ENCODE measurements at places on chromosomes 12 and 14. TPM values are rescaled to one million over a fixed set of nuclear protein-coding genes. Genes with fewer than 3 reads are reported as not detected.

The AKAP3 gene
- total RNA-seq, result 0.63 TPM

DNA sequence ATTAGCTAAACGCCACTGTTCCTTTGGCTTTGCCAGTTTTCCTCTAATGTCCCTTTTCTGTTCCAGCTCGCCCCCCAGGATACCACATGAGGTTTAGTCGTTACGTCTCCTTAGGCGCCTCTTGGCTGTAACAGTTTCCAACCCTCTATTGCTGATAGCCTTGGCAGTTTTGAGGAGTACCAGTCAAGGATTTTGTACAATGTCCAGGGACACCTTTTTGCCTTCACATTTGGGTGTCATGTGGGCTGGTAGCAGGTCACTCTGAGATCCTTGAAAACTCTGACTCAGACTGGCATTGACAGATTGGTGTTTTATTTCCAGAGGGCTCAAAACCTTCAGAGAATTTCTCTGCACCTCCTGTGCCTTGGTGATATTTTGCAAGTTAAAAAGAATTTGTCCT is 14.1 kb downstream of the SH2B3 start:
- DNase-seq, result no peak

The PRPF39 gene
- total RNA-seq, result 20.7 TPM

The TCL1A gene
- total RNA-seq, result not detected

GRCh38 chr12:3752096-3752709 is 706 bp downstream of the CRACR2A start:
- peak; percentile 17 for DNase-seq

DNA sequence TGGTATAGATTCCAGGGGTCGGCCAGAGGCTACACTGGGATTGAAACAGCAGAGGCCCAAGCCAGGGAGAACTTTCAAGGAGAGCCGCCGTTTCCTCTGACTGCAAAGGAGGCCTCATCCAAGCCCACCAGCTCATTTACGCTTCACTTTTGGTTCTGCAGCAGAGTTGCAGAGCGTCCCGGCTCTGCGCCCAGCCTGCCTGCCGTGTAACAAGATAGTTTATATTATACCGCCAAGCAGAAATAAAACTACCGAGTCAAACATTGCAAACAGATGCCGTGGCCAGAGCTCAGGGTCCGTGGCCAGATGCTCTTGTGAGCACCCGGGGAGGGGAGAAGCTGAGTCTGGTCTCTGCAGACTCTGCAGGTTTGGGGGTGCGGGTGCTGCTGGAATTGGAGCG is 60.7 kb upstream of the TBX3 start:
- no peak for DNase-seq

DNA sequence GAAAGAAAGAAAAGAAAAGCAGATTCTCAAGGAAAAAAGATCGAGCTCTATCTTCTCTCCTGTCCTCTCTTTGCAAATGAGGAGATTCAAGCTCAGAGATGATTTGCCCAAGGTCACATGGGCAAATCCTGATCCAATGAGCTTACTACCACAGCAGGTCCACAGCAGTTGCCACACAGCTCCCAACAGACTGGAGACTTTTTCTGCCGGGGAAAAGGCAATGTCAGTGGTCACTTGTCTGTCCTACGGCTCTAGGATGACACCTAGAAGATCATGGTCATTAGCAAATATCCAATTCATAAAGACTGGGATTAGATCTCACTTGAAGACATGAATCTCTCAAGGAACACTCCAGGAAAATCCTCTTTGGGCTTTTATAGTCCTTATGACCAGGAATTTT is 58.8 kb downstream of the TTC7B start:
- DNase-seq, result no peak

- no peak for DNase-seq
These were observed 188.1 kb downstream of the SLC5A8 start for GRCh38 chr12:101021911-101022388.

DNA sequence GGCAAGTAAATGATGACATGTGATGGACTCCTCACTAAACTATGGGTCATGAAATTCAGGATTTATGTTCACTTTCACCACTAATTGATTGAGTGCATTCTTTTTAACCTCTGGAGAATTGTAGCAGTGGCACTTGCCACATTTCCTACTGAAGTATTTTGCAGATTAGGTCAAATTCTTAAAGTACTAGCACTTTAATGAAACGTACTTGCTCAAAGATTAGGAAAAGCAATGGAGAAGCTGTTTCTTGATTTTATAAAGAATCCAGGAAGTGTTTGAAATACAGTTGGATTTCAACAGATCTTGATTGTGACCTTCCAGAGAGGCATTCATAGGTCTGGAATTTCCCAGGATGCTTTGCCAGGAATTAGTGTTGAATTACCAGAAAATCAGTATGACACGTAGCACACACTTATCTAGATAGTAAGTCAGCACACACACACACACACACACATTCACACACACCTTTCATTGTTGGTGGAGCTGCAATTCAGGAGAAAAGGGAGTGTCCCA is 162.6 kb downstream of the MYRFL start:
- peak; percentile 55 for DNase-seq

DNA sequence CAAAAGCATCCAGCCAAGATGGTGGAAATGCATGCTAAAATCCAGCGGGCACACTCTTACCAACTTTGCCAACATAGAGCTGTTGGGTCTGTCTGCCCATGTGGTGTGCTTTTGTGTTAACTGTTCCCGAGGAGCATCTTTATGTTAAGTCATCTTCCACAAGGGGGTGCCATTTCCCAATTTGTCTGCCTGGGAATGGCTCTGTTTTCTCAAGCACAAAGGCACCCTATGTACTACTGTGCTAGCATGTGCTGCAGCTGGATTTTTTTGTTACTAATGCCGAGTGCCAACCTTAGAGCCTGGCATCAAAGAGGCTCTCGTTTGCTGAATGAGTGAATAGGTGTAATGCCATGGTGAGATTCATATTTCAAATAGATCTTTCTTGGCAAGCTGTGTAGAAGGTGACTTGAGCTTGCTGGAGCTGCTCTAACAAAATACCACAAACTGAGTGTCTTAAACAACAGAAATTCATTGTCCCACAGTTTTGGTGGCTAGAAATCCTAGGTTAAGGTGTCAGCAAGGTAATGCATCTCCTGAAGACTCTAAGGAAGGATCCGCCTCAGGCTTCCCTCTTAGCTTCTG is 74.3 kb downstream of the TRHDE start:
- peak; percentile 21 for DNase-seq

- DNase-seq, result no peak
These were observed 33.9 kb downstream of the SLC35F4 start for GRCh38 chr14:57831981-57832380.
